ENCODE measurements at places on chromosomes 1 and 21.
A peak's percentile ranks its signal among the peaks of the same experiment; 100 is the strongest.

DNA sequence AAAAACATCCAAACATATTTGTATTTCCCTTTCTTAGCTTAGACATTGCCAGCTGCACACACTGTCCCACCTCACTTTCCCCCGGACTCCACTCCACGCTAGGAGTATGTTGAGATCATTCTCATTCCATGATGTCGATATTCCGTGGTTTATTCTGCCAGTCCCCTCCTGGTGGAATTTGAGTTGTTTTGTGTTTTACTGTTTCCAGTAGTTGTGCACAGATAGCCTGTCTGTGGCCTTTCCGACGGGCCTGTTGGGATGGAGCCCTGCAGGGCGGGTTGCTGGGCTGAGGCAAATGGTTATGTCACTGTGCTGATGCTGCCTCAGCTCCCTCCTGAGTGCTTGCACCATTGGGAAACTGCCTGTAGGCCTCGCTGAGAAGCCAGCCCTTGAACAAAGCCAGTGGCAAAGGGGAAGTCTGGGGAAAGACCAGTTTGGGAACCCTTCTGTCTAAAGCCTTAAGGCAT, 12.8 kb downstream of the TRAPPC10 start:
- no peak for DNase-seq

DNA sequence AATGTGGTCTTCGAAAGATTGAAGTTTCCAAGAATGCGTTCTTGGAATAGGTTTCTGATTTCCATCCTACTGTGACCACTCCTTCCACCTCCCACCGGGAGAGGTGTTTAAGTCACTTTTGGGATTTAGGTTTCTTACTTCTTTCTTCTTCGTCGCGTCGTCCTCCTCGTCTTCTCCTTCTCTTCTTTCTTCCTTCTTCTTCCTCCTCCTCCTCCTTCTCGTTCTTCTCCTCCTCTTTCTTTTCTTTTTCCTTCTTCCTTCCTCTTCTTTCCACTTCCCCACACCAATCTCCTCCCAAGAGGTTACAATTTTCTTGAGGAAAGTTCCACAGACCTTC, 2.1 kb downstream of the CACHD1 start:
- no peak for DNase-seq

GRCh38 chr21:45478115-45478801, 64.0 kb downstream of the SLC19A1 start:
- DNase-seq: no peak

DNA sequence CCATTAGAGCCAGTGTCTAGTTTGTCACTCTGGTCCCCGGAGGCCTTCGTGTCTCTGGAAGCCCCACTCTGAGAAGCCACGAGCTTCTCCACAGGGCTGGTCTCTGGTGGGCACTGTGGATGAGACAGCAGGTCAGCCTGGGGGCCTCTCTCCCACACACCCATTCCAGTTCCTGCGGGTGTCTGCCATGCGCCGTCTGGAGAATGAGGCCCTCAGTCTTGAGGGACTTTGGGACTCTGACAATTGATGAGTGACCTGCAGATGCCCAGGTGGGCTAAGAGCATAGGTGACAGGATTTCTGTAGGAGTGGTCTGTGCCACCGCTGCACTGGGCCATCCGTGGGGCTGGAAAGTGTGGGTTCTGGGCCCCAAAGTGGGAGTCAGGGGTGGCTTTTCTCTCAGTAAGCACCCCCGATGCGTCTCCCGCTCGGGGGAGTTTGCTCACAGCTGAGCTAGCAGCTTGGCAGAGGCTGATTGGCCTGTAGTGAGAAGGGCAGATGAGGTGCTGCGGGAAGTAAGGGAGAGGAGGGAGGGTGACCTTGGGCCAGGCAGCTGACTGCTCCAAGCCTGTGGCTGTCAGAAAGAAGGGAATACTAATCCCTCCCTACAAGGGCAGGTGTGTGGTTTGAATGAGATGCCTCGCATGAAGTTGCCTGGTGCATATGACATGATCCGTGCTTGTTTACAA, 26.4 kb downstream of the LHX4 start:
- DNase-seq: no peak

- no peak for DNase-seq
These were observed 18.2 kb downstream of the IKBKE start for GRCh38 chr1:206488466-206488865.

GRCh38 chr1:218620956-218621355, 275.8 kb downstream of the TGFB2 start:
- no peak for DNase-seq

DNA sequence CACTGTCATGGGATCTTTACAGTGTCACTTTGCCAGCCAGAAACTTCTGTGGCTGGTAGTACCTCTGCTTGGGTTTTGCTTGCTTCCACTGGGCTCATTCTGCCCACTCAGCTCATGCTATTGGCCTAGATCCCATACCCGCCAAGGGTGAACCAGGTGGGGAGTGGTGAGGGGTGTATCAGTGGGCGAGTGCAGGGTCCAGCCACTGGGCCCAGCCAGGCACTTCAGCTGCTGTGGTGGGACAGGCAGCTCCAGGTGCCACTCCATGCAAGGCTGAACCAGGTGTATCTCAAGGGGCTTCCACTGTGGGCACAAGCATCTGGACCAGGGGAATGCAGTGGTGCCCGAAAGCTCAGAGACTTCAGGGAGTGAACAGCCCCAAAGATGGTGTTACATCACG, 398.2 kb downstream of the NCAM2 start:
- no peak for DNase-seq

DNA sequence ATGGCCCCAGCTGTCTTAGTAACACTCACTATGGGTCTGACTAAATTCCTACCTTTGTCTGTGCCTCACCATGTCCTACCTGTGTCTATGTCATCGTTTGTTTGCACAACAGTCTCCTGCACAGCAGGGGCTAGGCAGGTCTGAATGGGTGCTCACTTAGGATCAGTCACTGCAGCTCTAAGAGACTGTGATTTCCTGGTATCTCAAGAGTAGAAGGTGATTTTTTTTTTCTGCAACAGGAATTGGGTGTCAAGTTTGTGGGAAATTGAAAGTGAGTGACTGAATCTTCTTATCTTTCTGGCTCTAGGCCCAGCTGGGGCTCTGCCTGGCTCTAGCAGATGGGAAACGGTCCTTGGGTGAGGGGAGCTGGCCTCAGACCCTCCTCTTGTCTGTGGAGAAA, 46.4 kb upstream of the TRABD2B start:
- no peak for DNase-seq

GRCh38 chr21:34567604-34568155, 47.2 kb downstream of the RCAN1 start:
- DNase-seq: no peak

DNA sequence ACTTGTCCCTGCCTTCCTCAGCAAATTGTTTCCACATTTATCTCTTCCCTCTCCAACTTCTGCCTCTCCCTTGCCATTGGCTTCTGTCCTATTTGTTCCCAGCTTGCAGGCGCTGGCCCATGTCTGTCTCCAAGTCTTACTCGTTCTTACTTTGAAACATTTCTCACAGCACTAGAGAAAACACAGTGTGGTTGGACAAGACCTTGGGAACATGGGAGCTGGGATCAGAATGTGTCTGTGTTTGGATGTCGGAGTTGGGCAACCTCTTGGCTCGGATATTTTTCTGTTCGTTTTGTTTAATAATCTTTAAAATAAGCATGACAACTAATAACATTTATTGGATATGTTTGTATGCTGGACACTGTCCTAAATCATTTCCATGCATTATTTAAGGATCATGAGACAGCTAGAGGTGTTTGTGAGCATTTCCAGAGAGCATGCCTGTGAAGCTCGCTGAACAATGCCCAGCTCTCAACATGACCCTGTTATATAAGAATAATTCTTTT, 5.9 kb upstream of the BRWD1 start:
- DNase-seq: no peak

GRCh38 chr1:34290831-34291230, 114.1 kb downstream of the C1orf94 start:
- no peak for DNase-seq

DNA sequence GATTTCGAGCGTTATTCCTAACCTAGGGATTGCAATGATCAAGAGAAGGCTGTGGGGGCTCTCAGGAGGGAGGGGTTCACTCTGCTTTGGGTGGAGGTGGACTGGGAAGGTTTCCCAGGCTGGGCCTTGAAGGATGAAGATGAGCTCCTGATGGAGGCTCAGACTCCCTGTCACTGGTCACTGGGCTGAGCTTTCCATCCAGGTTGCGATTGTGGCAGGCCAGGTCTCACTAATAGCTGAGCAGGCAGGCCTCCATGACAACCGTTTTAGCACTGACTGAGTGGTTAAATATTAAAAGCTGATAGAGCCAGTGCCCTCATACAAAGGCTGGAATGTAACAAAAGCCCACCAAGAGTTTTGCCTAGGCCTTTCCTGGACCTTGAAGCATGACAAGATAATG, 36.2 kb upstream of the EFCAB14 start:
- DNase-seq: no peak

GRCh38 chr1:237864338-237865244, 26.1 kb downstream of the ZP4 start:
- no peak for DNase-seq

- peak; percentile 68 for DNase-seq
These were observed 140.1 kb downstream of the TGFBR3 start for GRCh38 chr1:91745640-91746373.

GRCh38 chr1:60898413-60898812, 183.9 kb upstream of the NFIA start:
- no peak for DNase-seq

GRCh38 chr1:150092180-150092791, 24.7 kb downstream of the VPS45 start:
- DNase-seq: no peak

GRCh38 chr1:189033169-189033568, 1444.5 kb downstream of the BRINP3 start:
- DNase-seq: no peak

GRCh38 chr1:167171286-167171929, 49.3 kb upstream of the POU2F1 start:
- peak; percentile 22 for DNase-seq

- no peak for DNase-seq
These were observed 37.6 kb downstream of the EYA3 start for GRCh38 chr1:28050776-28051175.

- DNase-seq: no peak
These were observed 398.7 kb downstream of the SMYD3 start for GRCh38 chr1:246108278-246108925.

GRCh38 chr1:104189207-104189606, 439.5 kb downstream of the AMY1C start:
- DNase-seq: no peak

DNA sequence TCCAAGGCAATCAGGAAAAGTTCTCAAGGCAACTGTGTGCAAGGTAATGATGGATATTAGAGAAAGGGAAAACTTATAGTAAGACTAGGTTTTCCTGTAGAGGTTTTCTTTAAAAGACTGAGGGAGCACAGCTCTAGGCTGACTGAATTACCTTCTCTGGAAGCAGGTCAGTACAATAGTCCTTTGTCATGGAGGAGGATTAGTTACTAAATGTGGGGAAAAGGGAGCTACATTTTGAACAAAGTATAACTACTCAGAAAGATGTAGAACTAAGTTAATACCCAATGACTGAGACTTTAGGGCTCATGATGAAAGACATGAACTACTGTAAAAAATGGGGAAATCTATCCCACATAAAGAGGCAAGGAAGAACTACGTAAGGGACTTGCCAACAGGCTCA, 148.6 kb upstream of the HP1BP3 start:
- DNase-seq: no peak

DNA sequence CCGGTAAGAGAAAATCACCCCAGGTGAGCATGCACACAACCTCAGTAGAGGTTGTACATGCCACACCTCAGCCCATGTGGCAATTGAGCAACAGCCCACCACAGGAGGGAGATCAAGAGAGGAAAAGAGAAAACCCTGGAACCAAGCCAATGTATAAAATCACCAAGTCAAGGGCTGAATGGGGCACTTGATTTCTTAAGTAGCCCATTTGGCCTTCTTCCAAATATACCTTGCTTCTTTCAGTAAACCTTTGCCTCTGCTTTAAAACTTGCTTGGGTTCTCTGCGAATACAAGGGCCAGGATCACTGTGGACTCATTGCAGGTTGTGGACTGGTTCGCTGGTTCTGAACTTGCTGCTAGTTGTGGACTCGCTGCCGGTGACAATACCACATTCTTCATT, 1814.0 kb downstream of the PLA2G4A start:
- DNase-seq: no peak

DNA sequence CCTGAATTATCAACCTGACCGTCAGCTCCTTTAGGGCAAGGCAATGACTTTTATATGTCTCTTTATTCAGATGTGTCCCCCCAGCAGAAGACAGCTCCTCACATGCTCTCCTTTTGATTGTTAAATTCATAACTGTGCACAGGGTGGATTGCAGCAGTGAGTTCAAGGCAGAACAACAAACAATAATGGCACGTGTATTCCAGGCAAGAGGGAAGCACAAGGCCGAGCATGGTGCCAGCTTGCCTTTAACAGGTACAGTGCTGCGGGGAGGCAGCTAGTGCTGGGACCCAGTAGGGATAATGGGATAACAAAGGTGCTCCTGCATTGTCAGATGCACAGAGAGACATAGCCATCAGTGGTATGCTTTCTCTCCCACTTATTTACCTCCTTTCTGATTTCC, 248.4 kb downstream of the RHOU start:
- DNase-seq: no peak

GRCh38 chr1:33762962-33763361, 100.9 kb upstream of the HMGB4 start:
- no peak for DNase-seq

DNA sequence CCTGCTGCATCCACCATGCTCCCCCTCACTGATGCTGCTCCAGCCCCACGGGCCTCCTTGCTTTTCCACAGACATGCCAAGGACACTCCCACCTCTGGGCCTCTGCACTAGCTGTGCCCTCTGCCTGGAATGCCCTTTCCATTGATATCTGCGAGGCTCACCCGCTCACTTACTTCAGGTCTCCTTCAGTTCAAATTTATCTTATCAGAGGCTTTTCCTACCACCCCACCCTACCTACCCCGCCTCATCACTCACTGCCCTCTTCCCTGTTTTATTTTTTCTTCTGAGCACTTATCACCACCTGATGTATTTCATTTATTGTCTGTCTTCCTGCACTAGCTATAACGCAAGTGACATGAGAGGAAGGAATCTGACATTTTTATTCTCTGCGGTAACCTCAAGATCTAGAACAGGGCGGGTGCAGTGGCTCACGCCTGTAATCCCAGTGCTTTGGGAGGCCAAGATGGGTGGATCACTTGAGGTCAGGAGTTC, 7.0 kb downstream of the HSPG2 start:
- no peak for DNase-seq
